ENCODE measurements at places on chromosomes 6 and 20.

DNA sequence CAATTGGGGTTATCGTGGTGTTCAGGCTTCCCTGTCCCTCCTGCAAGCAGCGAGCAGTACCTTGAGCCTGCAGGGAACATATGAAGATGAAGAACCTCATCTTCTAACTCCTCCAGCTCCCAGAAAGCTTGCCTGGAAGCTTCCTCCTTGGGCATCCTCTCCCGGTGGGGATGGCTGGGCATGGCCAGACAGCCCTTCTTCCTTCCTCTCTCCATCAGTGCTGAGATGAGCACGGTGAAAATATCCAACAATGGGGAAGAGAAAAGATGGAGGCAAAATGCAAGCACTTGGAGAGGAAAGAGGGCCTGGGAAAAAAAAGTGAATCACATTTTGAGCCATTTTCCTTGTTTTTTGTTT lies 107.7 kb upstream of the FOXA2 start:
- no peak for DNase-seq

GRCh38 chr20:297098-297924 lies at the start of gene ZCCHC3:
ZCCHC3 (plus strand) TSS chr20:297570; CDS start chr20:297587, 17 bp downstream.
- DNase-seq: peak; percentile 76

- no peak for DNase-seq
Observed at GRCh38 chr6:24691550-24691949, 24.7 kb downstream of the ACOT13 start.

DNA sequence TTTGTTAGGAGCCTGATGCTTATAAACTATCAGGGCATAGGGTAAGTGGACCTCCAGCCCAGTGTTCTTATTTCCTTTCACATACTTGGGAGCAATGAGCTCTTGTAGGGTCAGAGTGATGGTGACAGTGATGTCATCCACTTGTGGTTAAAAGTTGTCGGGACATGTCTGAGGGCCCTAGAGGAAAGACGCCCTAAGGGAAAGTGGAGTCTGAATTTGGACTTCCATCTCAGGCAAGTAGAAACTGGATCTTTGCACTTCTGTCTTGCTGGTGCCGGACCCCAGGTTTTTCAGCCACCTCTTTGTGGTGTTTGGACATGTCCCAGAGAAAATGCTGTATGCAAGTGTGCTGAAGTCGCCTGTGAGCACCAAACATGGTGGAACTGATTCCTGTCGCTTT lies 900.5 kb downstream of the C6orf118 start:
- DNase-seq: no peak

DNA sequence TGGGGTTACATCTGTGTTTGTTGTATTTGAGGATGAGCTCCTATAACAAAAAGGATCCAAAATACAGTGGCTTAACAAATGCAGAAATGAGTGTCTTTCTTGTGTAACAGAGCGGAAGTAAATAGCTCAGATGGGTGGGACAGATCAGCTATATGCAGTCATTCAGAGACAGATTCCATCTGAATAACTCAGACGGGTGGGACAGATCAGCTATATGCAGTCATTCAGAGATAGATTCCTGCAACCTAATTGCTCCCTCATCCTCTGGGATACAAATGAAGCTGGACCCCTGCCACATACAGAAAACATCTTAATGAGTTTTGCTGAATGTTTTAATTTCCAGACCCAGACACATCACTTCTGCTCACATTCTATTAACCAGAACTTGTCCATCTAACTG lies 332.3 kb downstream of the BCKDHB start:
- DNase-seq: no peak

DNA sequence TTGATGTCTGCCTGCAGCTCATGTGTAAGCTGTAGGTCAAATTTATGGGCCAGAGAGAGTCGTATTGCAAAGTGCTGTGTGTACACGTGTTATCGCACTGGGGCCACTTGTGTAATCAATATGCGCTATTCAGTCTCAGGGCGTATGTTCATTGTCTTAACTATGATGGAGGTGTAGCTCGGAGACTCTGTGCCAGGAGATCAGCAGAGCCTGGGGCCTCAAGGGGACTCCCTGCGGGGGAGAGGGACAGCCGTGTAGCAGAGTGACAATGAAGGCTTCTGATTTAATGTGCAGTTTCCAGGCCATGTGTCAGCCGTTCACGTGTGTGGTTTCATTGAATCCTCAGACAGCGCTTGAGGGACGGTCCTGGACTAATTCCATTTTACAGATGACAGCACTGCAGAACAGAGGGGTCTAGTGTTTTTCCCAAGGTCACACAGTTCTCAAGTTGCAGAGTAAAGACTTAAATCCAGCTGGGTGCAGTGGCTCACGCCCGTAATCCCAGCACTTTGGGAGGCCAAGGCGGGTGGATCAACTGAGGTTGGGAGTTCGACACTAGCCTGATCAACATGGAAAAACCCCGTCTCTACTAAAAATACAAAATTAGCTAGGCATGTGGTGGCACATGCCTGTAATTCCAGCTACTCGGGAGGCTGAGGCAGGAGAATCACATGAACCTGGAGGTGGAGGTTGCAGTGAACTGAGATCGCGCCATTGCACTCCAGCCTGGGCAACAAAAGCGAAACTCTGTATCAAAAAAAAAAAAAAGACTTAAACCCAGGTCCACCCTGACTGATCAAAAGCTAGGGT lies 242.5 kb downstream of the PREX1 start:
- DNase-seq: no peak

DNA sequence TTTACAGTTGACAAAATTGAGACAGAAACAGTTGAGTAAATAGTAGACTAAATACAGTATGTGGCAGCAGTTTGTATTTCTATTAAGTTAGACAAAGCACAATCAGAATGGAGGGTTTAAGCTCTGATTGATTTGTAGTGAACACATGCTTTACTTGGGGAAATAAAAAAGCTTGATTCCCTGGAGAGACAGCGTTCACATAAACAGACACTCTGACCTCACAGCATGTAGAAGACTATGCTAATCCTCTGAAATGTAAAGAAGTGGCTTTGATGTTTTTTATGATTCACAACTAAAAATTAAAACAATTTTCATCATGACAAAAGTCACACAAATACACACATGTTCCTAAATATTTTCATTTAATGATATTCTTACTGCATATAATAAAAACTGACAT lies 126.9 kb upstream of the FAM83B start:
- no peak for DNase-seq

DNA sequence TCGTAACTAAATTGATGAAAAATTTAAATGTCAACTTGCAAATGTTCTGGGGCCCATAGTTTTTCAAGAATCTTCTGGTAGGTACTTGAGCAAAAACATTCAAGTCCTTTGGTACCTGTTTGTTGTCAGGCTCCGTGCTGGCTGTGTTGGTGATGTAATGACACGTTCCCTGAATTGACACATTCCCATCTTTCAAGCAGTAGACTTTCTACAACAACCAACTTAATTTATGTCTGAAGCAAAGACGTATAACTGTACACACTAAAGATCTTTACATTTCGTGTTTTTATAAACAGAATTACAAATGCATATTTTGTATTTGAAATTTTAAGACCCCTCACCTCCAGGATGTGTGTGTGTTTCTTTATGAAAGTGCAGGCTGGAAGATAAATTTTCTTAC lies 49.5 kb downstream of the NCOA3 start:
- no peak for DNase-seq

DNA sequence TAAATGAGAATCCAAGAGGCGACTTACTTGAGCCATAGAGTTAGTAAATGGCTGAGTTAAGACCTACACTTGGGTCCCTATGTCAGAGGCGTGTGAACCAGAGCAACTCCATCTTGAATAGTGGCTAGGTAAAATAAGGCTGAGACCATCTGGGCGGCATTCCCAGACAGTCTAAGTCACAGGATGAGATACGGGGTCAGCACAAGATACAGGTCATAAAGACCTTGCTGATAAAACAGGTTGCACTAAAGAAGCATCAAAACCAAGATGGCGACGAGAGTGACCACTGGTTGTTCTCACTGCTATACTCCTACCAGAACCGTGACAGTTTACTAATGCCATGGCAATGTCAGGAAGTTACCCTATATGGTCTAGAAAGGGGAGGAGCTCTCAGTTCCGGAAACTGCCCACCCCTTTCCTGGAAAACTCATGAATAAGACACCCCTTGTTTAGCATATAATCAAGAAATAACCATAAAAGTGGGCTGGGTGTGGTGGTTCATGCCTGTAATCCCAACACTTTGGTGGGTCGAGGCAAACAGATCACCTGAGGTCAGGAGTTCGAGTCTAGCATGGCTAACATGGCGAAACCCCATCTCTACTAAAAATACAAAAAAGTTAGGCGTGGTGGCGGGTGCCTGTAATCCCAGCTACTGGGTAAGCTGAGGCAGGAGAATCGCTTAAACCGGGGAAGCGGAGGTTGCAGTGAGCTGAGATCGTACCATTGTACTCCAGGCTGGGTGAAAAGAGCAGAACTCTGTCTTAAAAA lies 43.9 kb upstream of the EEF1A1 start:
- DNase-seq: no peak

- no peak for DNase-seq
Observed at GRCh38 chr6:88680654-88681053, 282.8 kb downstream of the RNGTT start.

DNA sequence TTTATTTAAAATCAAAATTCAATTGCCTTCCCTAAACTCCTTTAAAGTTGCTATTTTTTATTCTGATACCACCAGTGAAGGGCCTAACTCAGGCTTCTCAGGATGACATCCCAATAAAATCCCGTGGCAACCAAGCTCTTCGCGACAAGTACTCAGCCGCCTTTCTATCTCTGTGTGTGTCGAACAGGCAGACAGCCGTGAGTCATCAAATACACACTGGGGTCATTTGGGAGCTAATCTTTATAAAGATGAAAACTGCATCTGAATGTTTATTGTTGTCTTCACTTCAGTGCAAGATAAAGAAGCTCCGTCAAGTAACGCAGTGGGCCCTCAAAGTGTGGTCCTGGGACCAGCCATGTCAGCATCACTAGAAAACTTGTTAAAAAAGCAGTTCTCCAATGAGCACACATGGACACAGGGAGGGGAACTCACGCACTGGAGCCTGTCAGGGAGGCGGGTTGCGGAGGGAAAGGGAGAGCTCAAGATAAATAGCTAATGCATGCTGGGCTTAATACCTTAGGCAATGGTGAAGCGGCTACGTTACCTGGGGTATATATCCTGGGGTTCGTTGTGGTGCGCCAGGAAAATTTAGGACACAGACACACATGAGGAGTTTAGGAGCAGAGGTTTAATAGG lies 119.3 kb downstream of the RNF144B start:
- DNase-seq: no peak

- DNase-seq: no peak
Observed at GRCh38 chr6:66897576-66897975, 1190.5 kb upstream of the EYS start.

- no peak for DNase-seq
Observed at GRCh38 chr20:55544638-55545037, 460.7 kb downstream of the CBLN4 start.

DNA sequence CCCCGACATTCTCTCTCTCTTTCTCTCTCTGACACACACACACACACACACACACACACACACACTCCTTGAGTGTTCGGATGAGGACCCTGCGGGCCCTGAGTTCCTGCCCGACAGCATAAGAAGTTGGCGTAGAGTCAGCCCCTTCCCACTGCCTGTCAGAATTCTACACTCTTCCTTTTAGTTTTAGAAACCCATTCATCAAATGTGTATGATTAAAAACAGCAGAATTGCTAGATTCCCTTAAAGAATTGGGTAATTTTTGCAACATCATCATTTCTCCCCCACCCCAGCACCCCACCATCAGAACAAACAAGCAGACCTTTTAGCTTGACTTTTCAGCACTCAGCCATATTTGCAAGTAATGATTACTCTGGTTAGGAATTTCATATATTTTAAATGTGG lies 322.8 kb downstream of the FARS2 start:
- DNase-seq: no peak

DNA sequence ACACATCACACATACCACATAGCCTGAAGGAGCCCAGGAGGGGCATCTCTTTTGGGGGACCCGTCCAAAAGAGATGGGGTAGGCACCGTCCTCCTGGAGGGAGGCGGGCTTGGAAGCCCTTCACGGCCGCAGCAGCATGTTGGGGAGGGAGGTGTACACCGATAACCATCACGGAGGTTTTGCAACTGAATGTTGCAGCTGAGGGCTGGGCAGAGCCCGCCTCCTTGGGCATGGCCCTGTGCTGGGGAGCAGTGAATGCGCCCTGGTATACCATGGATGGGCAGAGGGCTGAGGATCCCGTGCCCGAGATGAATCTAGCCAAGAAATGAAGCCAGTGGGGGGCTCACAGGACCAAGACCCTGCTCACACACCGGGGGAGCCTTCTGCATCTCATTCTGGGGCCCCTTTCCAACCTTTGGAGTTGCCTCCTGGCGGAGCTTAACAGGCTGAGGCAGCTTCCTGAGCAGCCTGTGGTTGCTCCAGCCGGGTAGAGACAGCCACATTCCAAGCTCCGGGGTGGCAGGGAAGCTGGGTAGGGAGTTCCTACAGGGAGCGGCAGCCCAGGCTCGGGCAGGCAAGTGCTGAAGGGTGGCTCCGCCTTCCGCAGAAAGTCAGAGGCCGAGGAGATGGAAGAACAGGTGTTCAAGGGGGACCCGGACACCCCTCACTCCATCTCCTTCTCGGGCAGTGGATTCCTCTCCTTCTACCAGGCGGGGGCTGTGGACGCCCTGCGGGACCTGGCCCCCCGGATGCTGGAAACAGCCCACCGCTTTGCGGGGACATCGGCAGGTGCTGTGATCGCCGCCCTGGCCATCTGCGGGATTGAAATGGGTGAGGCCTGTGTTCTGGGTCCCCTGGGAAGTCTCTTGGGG lies at the start of gene PNPLA1:
TSS of gene PNPLA1 (plus strand) at position 227 of the 872 bp plus-strand sequence. CDS start at position 627, 400 bp downstream.
- DNase-seq: no peak

GRCh38 chr6:114520976-114521375 lies 178.2 kb upstream of the HS3ST5 start:
- DNase-seq: no peak

GRCh38 chr6:112979830-112980229 lies 632.7 kb downstream of the RFPL4B start:
- no peak for DNase-seq

DNA sequence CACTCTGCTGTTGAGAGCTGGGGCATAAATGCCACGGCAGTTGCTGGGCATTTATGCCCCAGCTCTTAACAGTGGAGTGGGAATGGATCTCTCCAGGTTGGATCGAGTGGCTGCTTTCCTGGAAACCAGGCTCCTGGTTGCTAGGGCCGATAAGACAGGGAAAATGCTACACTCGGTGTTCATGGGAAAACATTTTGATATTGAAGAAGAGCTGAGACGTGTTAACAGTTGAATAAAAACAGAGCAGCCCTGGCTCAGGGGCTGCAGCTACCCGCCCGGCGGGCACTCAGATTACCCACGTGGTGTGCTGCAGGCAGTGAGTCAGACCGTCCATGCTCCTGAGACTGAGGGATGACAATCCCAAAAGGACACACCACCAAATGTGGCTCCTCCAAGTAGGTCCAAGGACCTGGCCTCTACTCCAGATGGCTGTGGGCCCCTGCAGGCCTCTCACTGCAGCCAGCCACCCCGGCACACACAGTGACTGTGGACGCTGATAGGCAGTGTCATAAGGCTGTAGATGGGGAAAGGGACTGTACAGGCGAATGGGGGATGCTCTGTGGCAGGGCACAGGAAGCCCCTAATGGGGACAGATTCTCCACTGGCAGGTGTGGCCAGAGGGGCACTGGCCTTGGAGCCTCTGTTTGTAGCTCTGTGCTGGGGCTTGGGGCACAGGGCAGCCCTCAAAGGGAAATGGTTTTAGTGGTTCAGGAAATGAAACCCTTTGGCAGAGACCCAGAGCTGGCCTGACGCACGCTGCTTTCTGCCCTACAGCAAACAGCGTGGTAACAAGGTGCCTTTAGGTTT lies 237.8 kb downstream of the LY86 start:
- DNase-seq: no peak

All from effector memory CD8-positive, alpha-beta T cell (primary cell).